Stimulated activated CD4-positive, alpha-beta T cell treated with anti-CD3 and anti-CD28 coated beads, Interleukin-12 subunit alpha, Interleukin-12 subunit beta, amount 100 ng/mL, for 24 hours (primary cell): ENCODE measurements at places on chromosomes 6 and 20.

DNA sequence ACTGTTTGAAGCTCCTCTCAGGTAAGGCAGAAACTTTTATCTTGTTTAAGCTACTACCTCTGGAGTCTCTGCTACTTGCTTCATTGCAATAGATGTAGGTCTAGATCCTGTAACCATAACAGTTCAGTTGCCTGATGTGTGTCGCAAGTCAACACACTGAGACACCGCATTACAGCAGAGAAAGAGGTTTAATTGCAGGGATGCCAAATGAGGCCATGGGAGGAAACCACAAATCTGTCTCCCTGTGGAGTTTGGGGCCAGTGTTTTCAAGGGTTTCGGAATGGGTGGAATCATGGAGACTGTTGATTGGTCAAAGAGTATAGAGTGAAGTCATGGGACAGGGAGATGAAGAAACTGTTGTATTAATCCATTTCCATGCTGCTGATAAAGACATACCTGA, 57.1 kb upstream of the RBM24 start:
- DNase-seq = no peak

DNA sequence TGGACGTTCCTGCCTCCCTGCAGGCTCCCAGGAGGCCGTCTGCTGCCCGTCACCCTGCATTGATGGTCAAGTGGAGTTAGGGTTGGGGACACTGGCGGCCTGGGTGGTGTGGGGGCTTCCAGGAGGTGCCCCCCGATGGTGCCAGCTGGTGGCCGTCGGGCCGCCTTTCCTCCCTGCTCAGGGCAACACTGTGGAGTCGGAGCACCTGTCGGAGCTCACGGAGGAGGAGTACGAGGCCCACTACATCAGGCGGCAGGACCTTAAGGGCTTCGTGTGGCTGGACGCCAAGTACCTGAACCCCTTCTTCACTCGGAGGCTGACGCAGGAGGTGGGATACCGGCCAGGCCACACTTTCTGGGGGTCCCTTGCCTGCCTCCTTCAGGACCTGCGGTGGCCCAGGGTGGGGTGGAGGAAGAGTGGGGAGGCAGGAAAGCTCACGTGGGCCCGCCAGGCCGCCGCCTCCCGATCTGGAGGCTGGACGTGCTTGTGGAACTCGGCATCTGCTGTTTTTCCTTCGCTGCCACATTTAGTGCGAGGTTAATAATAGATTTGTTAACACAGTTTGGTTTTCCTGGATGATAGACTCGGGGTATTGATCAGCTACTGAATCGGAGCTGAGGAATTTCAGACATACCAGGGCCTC, 28.6 kb downstream of the SPATA2 start:
- DNase-seq = no peak

DNA sequence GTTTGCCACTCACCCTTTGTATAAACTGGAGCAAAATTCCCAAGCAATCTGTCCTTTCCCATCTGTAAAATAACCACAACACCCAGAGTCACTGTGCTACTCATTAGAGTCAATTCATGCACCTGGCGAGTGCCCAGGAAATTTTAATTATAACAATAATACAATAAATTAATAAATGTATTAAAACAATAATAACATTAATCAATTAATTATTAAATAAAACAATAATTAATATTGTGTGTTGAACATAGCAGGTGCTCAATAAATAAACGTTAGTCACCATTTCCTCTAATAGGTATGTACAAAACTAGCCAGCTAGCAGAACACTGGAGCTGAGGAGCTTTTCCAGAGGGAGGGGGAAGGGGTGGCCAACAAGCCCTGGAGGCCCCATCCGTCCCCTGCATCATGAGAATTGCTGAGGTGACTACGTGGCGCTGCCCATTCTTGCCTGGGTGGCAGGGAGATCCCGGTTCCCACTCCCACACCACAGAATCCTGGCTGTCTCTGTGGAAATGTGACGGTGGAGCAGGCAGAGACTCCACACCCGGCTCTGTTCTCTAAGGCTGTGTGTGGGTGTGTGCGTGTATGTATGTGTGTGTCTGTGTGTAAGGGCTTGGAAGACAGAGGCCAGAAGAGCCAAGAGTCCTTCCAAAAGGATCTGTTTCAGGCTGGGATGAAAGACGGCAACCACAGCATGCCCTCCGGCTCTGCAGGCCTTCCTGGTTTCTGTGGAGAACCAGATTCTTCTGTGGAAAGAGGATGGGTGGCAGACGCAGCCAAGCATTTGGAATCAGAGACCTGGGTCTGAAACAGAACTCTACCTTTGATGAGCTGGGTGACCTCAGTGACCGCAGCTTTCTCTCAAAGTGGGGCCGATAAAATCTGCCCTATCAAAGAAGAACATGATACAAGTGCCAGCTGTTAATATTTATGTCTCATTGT, 18.8 kb upstream of the EZR start:
- DNase-seq = no peak

DNA sequence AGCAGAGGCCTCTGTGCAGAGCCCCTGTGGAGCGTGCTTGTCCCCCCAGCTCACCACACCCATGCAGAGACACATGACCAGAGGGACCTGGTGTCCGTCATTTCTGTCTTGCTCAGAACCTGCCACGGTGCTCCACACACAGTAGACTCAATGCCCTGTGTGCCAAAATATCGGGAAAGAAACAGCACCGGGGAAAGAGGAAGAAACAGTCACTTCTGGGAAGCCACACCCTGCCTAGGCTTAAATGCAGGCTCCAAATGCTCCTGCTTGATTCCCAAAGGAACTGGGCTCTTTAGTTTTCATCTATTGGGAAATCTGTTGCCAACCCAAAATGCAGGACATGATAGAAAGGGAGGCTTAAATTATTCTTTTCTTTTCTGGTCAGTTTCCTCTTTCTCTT, 503.9 kb downstream of the CD83 start:
- no peak for DNase-seq

GRCh38 chr20:22687676-22688349, 103.4 kb upstream of the FOXA2 start:
- no peak for DNase-seq

GRCh38 chr6:113187661-113188060, 669.5 kb upstream of the MARCKS start:
- no peak for DNase-seq

DNA sequence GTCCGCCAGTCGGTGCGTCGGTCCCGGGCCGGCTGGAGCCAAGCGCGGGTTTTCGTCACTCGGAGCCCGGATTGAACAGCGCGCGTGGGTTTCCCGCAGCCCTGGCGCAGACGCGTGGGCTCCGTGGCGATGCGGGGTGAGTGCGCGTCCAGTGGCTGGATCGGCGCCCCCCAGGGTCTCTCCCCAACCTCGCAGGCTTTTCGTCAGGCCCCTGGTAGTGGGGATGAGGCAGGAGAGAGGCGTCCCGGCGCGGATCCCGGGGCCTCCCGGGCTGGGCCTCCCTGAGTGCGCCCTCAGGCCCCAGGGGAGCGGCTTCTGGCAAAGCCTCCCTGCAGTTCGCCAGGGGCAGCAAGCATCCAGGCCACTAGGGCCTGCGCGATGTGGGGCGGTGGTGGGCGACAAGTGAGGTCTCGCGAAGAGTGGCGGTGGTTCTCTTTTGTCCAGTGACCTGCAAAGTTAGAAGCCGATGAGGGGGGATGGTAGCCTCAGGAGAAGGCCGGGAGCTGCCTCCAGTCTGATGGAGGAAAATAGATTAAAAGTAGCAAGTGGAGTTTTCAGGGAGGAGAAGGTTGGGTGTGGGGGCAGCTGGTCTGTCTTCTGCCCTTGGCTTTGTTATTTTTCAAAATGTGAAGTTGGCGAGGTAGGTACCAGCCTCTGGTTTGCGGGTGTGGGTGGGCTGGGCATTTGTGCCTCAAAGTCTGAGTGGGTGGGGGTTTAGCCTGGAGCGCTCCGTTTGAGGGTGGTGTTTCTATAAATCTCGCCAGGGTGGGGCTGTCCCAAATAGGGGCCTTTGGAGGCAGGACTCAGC, 1.6 kb downstream of the TOX2 start:
- no peak for DNase-seq

- no peak for DNase-seq
Measured at GRCh38 chr6:7121700-7122241, 14.0 kb downstream of the RREB1 start.

DNA sequence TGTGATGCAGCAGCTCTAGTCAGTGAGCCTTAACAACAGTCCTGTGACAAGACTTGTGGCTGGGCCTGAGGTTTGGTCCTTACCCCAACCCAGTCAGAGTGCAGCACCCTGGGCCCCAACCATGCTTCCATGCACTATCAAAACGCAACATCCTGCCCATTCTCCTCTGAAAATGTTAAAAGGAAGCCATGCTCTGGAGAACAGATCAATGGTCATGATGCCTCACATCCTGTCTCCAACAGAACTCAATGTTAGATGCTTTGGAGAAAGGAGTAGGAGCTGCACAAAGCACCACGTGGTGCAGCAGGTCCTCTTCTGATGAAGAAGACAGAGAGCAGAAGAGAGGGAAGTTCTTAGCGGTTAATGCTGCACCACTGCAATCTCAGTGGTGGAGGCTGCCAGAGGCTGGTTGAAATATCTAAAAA, 41.9 kb downstream of the TRAM2 start:
- no peak for DNase-seq
